ENCODE measurements at places on chromosomes 12 and 14.

DNA sequence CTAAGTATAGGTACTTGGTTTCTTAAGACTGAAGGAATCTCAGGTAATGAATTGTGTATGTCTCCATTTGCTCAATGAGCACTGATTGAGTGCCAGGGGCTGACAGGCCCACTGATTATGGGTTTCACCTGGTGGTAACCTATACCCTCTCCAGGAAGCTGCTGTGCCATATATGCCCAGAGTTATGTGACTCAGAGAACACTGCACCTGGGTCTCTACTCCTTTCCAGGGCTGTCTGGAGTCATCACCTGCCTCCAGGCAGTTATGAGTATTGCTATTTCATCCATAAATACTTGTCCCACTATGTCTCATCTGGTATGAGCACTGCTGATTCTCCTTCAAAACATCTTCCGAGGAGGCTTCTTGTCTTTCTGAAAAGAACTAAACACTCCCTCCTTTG lies 692.9 kb downstream of the BCL11B start:
- no peak for DNase-seq

DNA sequence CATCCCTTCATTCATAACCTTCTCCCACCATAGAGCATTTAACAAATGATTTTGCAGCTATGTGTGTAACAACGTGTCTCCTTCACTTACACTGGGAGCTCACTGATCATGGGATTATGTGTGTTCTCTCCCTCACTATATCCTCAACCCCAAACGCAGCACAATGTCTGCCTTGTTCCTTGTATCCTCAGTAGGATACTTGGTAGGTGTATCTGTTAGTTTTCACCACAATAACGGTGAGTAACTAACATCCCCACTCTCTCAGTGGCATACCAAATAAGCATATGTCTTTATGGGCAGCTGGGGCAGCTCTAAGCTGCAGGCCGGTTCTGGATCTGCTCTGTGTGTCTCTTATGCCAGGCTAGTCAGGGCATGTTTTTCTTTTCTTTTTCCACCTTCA lies 166.7 kb upstream of the PWP1 start:
- DNase-seq, result no peak

- DNase-seq, result no peak
Observed at GRCh38 chr12:119169150-119169549, 9.6 kb upstream of the HSPB8 start.

DNA sequence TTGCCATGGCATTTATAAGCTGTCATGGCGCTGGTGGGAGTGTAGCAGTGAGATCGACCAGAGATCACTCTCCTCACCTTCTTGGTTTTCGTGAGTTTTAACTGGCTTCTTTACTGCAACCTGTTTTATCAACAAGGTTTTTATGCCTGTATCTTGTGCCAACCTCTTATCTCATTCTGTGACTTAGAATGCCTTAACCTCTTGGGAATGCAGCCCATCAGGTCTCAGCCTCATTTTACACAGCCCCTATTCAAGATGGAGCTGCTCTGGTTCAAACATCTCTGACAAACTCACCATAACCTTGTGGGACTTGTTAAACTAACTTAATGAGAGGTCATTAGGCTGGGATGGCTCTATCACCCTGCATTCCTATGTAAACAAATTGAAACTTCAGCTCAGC lies 151.3 kb downstream of the CAND1 start:
- DNase-seq, result no peak

GRCh38 chr14:77027538-77028383 lies 747 bp downstream of the IRF2BPL start:
- peak; percentile 44 for DNase-seq

DNA sequence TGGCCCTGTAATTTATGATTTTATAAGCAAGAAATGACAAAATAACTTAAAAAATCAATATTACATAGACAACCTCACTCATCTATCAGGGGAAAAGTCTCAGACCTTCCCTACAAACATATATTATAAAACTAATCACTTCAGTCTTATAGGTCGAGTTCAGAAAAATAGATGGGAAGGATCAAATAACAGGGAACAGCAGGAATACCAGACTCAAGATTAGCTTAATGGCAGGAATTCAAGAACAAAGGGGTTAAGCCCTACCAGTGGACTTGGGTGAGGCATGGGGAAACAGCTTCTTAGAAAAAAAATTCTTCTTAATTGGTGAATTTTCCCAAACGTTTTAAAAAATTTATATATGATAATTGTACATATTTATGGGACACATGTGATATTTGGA lies 51.6 kb upstream of the CRY1 start:
- DNase-seq, result no peak

DNA sequence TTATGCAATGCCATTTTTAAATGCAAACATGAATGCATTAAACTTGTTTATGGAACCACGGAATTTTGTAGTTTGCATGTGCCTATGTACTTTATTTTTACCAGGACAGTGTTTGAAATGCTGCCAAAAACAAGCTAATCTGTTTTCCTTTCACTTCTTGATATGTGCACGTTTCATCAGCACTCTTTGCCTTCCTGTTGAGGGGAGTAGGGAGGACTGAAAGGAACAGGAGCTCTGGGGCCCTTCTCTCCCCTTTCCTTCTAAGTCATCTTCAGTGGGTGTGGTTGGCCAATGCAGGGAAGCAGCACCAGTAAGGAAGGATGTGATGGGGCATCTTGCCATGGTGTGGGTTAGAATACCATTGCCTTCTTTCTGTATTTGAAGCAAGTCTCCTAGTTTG lies 12.1 kb upstream of the PPP4R4 start:
- no peak for DNase-seq

- DNase-seq, result no peak
Observed at GRCh38 chr14:74988131-74988530, 14.6 kb upstream of the EIF2B2 start.

DNA sequence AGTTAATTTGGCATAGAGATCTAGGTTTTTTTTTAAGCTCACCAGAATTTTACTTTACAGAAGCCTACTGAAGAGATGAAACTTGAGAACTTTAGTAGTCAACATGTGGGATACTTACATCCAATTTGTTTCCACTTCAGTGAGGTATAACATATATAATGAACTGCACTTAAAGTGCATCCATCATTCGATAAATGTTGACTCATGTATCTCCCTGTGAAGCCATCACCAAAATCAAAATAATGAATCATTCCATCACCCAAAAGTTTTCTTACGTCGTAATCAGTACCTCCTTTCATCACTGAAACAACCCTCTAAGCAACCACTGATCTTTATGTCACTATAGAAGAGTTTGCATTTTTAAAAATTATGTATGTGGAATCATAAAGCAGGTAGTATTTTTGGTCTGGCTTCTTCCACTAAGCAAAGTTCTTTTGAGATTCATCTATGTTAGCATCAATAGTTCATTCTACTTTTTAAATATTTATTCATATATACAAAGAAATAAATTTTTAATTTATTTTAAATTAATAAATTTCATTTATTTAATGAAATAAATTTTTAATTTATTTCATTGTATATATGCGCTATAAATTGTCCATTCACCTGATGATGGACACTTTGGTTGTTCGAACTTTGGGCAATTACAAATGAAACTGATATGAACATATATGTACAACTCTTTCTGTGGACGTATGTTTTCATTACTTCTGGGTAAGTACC lies 2.0 kb upstream of the CPNE8 start:
- no peak for DNase-seq

DNA sequence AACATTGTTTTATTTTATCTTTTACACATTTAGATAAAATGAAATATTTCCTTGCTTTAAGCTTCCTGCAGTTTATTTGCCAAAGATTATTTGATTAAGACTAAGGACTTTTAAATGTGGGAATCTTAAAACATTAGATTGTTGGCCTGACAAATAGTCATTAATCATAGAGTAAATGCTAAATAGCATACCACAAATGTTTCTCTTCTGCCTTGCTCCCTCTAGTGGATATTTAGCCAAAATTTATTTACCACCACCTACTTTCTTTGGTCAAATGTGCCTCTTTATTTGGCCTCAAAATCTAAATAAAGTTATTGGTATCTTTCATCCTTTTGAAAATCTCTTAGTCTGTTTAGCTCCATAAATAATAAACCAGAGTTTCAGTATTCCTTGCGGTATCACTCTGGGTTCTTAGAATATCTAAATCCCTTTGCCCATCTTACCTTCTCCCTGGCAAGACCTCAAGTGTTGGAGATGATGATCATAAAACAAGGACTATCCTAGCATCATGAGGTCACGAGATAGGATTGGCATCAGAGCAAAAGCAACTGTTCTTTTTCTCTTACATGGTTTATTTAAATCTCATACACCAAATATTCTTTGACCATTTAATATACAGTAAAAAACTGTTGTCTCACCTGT lies 150.6 kb upstream of the AEBP2 start:
- DNase-seq, result no peak

- DNase-seq, result peak; percentile 22
Observed at GRCh38 chr14:100586403-100587085, 673 bp downstream of the BEGAIN start.

DNA sequence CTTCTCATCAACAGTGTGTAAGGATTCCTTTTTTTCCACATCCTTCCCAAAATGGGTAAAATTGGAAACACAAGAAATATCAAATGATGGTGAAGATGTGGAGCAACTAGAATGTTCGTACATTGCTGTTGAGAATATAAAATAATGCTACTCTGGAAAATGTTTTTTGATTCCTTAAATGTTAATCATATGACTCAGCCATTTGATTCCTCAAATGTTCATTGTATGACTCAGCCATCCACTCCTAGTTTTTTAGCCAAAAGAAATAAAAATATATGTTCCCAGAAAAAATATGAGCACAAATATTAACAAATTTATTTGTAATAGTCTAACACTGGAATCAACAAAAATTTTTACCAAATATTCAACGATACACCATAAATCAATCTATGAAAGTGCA lies 1108.6 kb downstream of the LRFN5 start:
- DNase-seq, result no peak

GRCh38 chr14:105495990-105496830 lies 5.2 kb downstream of the TEDC1 start:
- no peak for DNase-seq

DNA sequence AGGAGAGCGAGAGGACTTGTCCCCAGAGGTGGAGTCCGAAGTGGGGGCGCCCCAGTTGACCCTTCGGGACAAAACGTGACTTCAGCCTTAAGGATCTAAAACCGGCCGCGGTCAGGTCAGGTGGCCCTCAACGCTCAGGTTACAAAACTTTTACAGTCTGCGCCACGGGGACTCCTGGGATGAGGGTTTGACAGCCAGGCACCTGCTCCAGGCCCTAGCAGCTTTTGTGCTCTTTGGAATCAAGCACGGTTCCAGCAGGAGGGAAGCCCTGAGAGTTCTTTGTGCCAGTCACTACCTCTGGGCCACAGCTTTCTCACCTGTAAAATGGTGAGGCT lies 337 bp downstream of the ZC2HC1C start:
- no peak for DNase-seq

DNA sequence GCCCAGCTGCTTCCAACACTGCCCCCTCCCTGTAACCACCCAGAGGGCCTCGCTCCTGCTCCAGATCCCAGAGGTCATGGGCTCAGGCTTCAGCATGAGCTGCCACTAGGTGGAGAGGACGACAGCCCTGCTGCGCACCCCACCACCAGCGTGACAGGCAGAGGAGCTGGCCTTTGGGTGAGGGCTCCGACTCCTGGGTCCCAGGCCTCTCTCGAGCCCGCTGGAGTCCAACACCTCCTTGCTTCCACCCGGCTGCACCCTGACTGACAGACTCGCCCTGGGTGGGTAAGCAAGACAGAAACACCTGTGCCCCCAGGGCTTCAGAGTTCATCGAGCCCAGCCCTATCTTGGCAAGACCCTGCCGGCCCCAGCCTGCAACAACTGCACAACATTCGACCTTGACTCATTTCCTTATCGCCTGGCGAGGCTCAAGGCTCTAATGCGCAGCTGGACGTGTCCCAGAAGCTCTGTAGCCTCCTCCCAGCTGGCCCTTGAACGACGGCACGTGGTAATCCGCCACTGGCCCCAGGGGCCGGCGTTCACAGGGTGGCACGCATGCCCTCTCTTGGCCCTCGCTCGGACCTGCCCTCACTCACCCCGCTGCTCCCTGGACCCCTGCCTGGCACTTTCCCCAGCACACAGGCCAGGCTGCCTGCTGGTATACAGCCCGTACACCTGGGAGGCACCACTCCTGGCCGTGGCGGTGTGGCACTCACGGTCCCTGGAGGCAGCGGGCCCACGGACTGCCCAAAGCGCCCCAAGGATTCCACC lies 28.0 kb downstream of the VPS37B start:
- DNase-seq, result no peak

GRCh38 chr12:110794623-110795280 lies 52.0 kb upstream of the CCDC63 start:
- no peak for DNase-seq

GRCh38 chr12:43744826-43745225 lies 13.8 kb downstream of the PUS7L start:
- no peak for DNase-seq

- no peak for DNase-seq
Observed at GRCh38 chr12:68815928-68816800, 8.2 kb downstream of the MDM2 start.

DNA sequence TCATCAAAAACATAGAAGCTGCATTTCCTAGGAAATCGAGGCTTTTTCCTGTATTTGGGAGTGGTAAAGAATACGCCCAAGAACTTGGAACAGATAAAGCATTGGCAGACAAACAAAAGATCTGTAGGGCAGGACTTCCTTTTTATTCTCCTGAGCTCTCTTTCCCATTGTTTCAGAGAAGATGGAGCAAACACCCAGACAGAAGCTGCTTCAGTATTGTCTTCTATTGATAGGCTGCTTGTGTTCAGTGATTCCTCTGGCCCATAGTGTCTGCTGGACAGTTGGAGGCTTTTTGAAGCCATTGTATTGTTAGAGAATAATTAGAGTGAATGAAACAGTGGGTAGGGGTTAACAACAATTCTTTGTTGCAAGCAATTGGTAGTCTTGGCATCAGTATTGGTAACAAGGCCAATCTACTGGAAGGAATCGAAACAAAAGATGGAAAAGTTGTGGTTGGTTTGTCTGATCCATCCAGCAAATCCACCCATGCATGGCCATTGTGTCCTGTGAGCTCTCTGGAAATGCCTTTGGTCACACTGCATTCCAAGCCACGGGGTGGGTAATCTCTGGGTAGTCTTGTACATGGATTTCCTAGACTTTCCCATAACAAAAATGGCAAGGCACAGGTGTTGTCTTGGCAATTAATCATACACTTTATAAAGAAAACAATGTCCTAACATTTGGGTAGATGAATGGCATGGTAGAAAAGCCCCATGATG lies 424.8 kb downstream of the RAD51B start:
- no peak for DNase-seq

DNA sequence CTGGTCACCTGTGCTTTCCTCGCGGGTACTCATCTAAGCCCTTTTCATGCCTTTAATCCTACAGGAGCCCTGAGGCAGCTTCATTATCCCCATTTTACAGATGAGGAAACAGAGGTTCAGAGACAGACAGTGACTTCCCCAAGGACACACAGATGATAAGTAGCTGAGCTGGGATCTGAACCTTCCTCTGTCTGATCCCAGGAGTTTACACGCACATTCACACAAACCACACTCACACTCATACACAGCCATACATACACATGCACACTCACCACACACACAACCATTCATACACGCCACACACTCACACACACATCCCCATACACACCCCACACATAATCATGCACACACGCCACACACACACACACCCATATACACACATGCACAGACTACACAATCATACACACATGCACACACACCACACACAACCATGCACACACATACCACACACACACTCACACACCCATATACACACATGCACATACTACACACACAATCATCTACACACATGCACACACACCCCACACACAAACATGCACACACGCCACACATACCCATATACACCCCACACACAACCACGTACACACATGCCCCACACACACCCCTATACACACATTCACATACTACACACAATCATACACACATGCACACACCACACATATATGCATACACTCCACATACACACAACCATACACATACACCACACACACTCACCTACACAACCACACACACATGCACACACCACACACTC lies 2.7 kb downstream of the TMEM119 start:
- DNase-seq, result no peak
